ENCODE measurements at places on chromosomes 7 and 10.
A peak's percentile ranks its signal among the peaks of the same experiment; 100 is the strongest.

DNA sequence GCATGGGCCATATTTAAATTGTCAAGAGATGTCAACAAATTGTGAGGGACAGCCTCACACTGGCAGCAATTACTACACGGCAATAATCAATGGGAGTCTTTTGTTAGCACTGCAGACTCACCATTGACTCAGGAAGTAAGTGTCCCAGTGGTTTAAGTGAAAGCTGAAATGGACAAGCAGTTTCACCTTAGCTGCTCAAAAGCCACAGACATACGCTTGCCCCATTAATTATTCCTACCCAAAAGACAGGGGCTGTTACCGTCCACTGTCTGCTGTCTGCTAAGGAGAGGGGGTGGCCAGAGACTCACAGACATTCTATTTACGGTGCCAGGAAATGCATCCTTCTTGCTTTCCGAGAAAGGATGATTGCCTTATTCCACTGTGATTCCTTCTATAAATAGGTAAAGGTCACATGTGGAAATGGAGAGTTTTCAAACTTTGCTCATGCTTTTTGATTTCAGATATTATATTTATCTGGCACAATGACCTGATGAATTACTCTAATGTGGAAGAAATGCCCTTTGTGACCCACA, 309.7 kb upstream of the NFE2L3 start:
- DNase-seq, result no peak

GRCh38 chr7:44338600-44338999, 13.2 kb upstream of the CAMK2B start:
- no peak for DNase-seq

DNA sequence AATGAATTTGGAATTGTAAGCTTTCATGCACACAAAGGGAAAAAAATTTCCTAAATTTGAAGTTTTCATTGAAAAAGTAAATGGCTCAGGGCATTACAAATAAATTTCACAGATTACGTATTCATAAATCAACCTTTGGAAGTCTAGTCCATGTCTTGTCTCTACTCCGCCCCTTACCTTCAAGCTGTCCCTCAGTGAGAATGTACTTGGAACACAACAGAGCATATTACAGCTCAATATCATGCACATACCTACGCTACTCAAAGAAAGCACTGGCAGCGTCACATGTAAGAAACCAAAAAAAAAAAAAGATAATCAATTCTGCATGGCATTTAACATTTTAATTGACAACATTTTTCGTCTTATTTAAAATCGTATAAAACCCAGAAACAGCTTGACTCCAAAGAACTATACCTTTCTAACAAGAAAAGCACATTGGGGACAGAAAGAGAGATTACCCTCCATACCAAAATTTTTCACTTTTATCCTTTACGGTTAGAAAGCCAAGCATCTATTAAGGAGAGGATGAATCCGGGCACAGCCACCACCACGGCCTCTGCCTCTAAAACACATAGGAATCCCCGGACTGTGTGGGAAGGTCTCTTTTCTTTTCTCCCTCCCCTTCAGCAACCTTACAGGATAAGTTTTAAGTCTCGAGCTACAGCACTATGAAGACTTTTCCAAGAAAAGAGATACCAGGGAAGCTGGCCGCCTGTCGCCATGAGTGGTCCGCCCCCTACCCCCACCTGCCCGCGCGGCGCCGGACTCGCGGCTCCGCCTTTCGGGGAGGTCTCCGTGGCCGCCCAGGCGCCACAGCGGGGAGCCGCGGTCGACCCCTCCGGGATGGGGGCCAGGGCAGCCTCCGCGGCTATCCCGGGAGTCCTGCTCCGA, 1.1 kb downstream of the JMJD1C start:
- DNase-seq, result no peak

GRCh38 chr7:31958226-31958625, 112.0 kb downstream of the PDE1C start:
- no peak for DNase-seq

DNA sequence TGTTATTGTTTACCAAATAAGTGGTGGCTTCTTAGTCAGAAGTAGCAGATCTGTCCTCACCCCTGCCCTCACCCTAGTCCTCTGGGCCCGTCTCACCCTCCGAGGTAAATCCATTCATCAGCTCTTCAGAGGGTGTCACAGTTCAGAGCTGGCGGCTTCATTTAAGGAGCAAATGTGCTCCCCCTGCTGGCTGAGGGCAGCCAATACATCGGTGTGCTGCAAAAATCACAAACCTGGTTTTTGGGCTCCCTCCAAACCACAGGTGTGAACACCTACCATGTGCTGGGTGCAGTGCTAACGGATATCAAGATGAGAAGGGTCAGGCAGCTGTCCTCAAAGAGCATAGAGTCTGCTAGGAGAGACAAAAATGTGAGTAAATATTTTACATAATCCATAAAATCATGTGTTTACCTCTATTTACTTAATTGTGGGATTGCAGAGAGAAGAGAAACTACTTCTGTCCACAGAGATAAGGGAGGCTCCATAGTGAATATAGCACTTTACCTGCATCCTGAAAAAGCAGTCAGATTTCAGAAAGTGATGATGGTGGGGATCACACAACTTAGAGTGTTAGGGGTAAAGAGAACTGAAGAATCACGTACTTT, 15.5 kb upstream of the CRTAC1 start:
- peak; percentile 4 for DNase-seq

- no peak for DNase-seq
Observed at GRCh38 chr7:23476286-23477156, 6.2 kb upstream of the IGF2BP3 start.

GRCh38 chr7:54596747-54597146, 54.6 kb downstream of the VSTM2A start:
- DNase-seq, result no peak

DNA sequence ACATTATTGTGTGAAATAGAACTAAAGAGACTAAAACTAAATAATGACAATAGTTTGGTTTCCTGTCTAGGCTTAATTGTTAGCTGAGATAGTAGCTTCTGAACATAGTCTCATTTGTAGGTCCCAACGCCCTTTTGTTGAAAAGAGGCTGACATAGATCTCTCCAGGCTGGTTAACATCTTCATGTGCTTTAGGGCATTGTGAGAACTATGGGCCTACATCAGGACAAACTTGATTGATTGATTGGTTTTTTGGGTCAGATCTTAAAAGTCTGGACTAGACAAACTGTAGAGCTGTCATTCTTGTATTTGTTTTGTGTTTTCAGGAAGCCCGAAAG, 869 bp downstream of the CHCHD1 start:
- no peak for DNase-seq

GRCh38 chr10:131928248-131929095, 27.7 kb downstream of the PPP2R2D start:
- DNase-seq, result no peak

GRCh38 chr10:47092831-47093230, 181.6 kb downstream of the PTPN20 start:
- no peak for DNase-seq

GRCh38 chr10:62818426-62819011, 2.4 kb upstream of the EGR2 start:
- no peak for DNase-seq

DNA sequence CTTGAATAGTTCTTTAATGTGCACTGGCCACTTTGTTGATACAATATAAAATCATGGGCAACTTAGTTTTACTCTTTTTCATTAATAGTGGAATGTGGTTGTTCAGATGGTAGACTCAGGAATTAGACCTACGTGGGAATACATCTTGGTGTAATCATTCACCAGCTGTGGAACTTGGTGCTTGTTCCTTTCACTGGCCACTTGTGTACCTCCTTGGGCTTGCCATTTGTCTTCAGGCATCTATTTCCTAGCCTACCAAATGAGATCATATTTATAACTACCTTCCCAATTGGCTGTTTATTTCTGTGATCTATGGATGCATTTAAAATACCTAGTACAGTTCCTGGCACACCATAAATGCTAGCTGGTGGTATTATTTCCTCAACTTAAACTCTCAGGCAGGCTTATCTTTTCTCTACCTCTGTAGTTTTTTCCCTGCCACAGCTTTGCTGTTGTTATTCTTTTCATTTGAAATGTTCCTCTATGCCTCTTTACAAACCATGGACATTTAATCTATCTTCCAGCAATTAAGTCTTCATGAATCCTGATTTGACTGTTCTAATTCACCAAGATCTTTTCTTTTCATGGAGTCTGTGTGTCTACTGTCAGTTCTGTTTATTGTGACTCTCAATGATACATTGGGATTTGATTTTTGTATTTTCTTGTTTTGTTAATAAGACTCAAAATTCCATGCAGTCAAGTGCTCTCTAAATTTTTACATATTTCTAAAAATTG, 113.0 kb downstream of the ADAM22 start:
- no peak for DNase-seq

DNA sequence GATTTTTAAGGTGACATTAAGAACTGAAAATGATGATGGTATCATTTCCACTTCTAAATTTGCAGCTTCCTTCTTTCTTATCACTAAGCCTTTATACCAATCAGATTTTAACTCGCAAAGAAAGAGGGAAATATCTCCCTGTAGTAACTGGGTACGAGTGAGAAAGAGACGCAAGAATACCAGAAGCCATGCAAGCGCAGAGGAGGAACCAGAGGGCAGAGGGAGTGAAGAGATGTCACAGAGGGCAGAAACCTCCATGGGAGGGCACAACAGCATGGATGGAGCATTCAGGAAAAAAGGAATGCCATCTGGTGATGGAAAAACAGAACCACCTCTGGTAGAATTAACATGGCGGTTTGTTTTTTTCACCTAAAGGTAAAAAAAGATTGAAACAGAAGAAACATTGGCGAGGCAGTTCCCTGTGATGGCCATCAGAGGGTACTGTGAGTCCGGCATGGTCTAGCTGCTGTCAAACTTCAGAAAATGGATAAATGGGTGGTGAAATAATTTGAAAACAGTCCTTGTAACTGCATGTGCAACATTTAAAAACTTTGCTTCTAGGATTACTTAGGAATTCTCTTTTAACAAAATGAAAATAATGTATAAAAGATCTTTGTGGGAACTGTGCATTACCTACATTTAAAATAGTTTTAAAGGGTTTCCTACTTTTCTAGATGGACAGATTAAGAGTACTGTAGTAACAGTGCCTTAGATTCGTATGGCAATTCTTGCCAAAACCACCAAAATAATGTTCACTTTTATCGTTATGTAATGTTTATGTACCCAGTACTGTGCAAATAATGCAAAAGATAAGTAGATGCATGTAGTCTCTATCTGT, 91.8 kb downstream of the ARHGAP12 start:
- DNase-seq, result no peak

GRCh38 chr7:40356871-40357709, 222.3 kb downstream of the SUGCT start:
- DNase-seq, result no peak

DNA sequence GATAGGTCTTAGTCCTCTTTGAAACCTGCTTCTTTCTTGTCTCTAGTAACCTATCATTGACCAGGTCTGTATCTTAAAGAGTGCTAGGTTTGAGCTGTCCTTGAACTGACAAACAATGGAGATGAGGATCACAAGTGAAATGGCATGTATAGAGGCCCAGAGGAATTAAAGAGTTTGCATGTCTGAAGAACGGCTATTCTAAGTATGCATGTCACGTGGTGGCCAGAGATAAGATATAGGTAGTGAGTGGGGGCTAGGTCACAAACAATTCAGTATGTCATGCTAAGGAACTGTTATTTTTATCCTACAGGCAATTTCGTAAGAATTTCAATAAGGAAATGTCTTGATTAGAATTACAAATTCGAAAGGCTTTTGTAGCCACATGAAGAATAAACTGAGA, 95.3 kb downstream of the SUGCT start:
- DNase-seq, result no peak

GRCh38 chr10:56181607-56182006, 179.5 kb downstream of the ZWINT start:
- DNase-seq, result no peak

GRCh38 chr10:129683519-129683918, 216.5 kb downstream of the MGMT start:
- DNase-seq, result no peak

DNA sequence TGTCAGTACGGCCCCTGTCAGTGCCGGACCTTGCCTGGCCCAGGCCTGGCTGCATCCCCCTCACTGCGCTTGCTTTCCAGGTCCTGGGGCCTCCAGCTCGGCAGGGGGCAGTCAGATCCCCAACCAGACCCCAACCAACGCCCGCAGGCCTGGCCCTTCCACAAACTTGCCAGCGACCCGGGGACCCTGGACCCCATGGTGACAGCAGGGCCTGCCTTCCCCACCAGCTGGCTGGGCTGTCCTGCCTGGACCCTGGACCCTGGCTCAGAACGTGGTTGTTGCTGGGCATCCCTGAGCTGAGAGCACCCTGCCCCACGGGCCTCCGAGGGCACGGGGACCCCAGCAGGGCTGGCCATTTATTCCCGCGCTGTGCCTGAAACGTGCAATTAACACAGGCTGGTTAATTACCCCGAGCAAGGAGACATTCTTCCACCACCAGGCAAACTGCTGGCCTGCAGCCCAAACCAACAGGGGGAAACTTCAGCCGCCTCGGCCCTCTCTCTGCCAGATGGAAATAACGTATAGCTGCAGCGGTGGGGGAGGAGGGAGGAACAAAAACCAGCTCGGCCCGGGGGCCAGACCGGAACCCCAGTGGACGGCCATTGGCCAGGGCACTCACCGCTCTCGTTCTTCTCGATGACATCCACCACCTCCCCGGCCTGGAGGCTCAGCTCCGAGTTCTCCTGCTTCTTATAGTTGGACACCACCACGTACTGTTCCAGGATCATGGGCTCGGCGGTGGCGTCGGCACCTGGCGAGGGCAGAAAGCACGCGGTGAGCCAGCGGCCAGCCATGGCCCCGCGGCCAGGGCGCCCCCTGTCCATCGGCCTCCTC, 167.1 kb downstream of the NEURL1 start:
- no peak for DNase-seq

DNA sequence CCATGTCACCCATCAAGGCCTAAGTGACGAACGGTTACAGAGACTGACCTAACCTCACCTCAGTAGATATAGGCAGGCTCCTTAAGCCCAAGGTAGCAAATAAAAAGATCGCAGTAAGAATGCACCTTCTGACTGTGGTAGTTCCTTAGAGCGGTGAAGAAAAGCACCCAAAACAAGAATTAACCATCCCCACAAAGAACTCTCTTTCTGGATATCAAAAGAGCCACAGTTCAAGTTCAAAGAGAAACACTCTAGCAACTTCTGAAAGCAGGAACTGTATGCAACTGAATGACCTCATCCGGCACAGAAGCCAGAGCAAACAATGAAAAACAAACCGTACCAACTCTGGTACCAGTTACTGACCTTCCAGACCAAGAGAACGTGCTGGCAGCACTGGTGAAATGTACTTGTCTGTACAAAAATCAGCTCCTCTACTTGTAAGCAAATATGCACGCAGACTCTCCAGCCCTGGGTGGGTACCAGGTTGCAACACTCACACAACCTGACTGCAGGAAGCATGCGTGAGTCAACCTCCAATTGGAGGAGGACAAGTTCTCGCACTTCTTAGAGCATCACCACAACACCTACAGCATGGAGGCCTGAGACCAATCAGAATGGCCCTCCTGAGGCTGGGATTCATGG, 202.7 kb downstream of the FAM107B start:
- no peak for DNase-seq
